ENCODE measurements at places on chromosomes 6 and 20.

DNA sequence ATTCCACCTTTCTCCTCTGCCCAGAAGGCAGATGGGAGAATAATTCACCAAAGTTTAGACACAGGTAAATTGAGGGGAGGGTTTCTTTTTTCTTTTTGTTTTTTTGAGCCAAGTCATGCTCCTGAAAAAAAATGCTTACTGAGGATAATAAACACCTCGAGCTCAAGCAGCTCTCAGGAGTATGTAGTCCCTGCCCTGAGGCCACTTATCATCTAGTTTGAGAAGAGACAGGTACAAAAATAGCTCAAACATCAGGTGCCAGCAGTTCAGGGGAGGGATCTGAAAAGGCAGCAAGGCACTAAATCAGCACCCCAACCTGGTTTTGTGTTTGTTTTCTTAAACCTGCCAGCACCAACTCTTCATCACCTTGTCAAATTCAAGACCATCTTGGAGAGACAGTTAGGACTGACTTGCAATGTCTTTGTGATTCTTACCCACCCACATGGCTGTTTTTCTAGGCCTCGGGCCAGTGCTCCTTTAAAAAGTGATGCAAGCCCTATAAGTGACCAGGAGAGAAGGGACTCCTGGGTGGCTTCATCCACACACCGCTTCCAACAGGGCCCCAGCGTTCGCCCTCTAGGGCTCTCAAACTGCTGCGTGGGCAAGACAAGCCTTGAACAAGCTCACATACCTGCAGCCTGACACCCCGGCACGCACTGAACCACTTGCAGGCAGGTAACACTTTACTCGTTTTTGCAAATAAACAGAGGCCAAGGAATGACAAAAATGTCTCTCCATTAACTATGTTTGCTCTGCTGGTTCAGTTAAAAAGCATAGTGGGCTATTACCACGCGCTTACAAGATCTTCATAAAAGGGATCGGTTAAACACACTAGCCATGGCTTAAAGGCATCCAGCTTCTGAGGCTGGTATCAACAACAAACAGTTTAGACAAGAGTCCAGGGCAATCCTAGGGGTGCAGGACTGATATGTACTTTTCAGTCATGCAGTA is 13.9 kb downstream of the JAG1 start:
- DNase-seq = no peak

- DNase-seq = no peak
Measured at GRCh38 chr6:151069641-151070040, 170.1 kb upstream of the AKAP12 start.

GRCh38 chr6:71478834-71479541 is 190.4 kb downstream of the OGFRL1 start:
- DNase-seq = no peak

- no peak for DNase-seq
Measured at GRCh38 chr6:167292301-167293087, 1.4 kb downstream of the UNC93A start.

Data from NCI-H1092 treated with DMSO at 0.1 percent for 48 hours (cell line).